ENCODE measurements at places on chromosomes 11 and 22. TPM values are rescaled to one million over a fixed set of nuclear protein-coding genes. Genes with fewer than 3 reads are reported as not detected.

DNA sequence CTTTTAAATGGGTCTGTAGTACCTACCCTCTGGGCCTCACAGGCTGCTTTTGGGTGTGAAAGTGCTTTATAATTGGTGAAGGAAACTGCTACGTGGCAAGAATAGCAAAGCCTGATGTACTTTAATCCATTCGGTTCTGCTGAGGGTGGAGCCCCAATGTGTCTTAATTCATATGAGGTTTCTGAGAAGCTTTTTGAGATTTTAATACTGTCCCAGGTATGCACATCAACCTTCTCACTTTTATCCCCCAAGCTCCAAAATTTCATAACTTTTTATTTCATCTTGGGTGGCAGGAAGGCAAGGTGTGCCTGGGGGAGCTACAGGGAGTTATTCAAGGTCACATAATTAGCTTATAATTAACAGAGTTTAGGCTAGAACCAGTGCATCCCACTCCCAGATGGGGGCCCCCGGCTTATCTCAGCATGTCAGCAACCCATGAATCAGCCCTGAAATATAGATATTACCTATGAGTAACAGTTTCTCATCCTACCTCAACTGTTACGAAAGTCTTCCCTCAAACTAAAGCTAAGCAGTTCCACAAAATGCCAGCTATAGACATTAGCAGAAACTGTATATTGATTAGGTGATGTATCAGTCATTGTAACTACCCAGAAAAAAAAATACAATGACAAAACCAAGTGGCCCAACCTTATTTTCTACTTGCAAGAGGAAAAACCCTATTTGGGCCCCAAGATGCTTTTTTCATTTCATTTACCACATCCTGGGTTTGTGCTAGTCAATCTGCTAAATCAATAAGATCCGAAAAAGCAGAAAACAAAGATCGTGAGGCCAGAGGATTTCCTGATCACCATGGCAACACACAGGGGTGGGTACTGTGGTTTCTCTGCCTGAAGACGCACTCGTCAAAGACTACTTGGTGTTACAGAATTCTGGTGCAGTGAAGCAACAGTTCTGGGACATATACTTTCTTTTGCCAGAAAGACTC is 26.7 kb downstream of the CD44 start:
- DNase-seq: no peak
- peak overlapping the region; percentile 96 for H3K27ac ChIP-seq
- H3K27me3 ChIP-seq: no peaks in the 10 kb centered on the region

DNA sequence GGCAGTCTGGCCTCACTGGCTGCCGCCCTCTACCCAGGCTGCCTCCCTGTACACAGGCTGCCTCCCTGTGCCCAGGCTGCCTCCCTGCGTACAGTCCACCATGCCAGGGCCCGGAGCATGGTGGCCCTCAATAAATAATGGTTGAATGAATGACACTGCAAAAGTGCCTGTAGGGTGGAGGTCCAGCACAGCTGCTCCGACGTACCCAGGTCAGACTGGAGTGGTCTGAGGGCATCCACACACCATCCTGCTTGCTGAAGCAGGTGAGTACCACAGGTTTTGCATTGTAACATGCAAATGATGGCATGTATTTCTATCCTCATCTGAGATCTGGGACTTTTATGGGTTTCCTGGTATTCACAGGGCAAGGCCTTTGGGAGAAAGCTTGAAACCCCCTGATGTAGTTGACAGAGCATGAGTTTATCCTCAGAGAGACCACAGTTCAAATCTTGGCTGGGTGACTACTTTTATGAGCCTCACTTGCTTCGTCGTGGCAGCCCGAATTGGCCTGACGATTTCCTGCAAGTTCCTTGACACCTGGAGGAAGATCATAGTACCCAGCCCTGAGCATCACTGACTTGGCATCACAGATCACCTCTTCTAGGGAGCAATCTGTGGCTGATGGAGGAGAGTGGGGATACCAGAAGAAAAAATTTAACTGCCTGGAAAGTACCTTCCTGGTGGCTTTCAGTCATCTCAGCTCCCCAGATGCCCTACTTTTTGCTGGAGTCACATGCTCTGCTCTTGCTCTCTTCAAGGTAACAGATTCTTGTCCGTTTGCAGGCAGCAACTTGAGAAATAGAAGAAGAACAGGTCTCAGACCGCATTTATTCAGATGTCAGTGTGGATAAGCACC is 16.0 kb upstream of the CYB5R3 start:
- H3K4me3 ChIP-seq: no peak overlapping the region
- no peak for DNase-seq
- no peaks in the 10 kb centered on the region for H3K27me3 ChIP-seq
- peaks cover 5% of the 10 kb centered on the region for H3K4me1 ChIP-seq
- H3K27ac ChIP-seq: no peak overlapping the region

- peaks cover 17% of the 10 kb centered on the region for H3K4me1 ChIP-seq
- no peaks in the 10 kb centered on the region for H3K27me3 ChIP-seq
- DNase-seq: no peak
Measured at GRCh38 chr22:28899199-28899853, 16.0 kb downstream of the ZNRF3 start.

DNA sequence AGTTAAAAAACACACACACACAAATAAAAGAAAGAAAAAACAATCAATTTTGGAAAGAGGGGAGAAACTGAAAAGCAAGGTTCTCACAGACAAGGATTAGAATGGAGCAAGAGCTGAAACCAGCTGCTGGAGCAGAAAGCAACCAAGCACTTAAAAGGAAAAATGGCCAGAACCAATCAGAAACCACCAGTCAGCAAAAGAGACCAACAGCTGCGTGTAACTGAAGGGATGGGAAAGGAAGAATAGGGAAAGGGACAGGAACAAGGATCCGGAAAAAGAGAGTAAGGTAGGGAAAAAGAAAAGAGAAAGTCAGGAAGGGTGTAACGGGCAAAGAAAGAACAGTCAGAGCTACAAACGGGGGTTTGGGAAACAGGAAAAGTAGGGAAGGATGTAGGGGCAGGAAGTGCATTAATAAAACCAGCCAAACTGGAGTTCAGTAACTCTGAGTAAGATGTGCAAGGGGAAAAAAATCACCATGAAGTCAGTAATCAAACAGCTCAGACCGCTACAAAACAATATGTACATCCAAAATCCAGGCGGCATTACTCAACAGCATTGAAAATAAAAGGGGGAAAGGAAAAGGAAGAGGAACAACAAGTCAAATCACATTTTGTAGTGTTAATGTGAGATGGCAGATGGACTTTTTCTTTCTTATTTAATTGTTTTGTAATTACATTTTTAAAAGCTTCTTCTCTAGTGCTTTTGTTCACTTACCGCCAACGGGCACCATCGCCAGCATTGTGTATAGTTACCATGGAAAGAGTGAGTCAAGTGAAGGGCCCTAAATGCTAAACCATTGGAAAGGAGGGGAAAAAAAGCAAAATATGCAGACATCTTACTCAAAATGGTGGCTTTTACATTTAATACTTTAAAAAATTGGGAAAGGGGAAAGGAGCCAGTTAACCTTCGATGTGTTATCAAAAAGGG is 49.2 kb downstream of the APOL5 start:
- peak overlapping the region; percentile 66 for H3K27ac ChIP-seq
- no peaks in the 10 kb centered on the region for H3K27me3 ChIP-seq
- DNase-seq: no peak
- peak overlapping the region; percentile 39 for H3K4me3 ChIP-seq

GRCh38 chr11:64712430-64713015 is 10.5 kb downstream of the NRXN2 start:
- no peaks in the 10 kb centered on the region for H3K36me3 ChIP-seq
- DNase-seq: no peak
- no peak overlapping the region for H3K4me3 ChIP-seq
- no peak overlapping the region for H3K27ac ChIP-seq

- no peak for DNase-seq
- no peak overlapping the region for H3K4me3 ChIP-seq
- no peaks in the 10 kb centered on the region for H3K27me3 ChIP-seq
- peaks cover 20% of the 10 kb centered on the region for H3K36me3 ChIP-seq
- H3K4me1 ChIP-seq: peaks cover 16% of the 10 kb centered on the region
Measured at GRCh38 chr11:8745431-8746253, 63.0 kb downstream of the RPL27A start.

GRCh38 chr11:81220146-81220895 is 1513.3 kb downstream of the FAM181B start:
- DNase-seq: no peak
- H3K4me1 ChIP-seq: no peaks in the 10 kb centered on the region
- no peaks in the 10 kb centered on the region for H3K36me3 ChIP-seq
- H3K4me3 ChIP-seq: no peak overlapping the region
- no peaks in the 10 kb centered on the region for H3K27me3 ChIP-seq

- no peak for DNase-seq
- no peaks in the 10 kb centered on the region for H3K4me1 ChIP-seq
- no peak overlapping the region for H3K4me3 ChIP-seq
- peaks cover 5% of the 10 kb centered on the region for H3K36me3 ChIP-seq
- no peak overlapping the region for H3K27ac ChIP-seq
Measured at GRCh38 chr11:71181566-71181965, 70.8 kb downstream of the SHANK2 start.

DNA sequence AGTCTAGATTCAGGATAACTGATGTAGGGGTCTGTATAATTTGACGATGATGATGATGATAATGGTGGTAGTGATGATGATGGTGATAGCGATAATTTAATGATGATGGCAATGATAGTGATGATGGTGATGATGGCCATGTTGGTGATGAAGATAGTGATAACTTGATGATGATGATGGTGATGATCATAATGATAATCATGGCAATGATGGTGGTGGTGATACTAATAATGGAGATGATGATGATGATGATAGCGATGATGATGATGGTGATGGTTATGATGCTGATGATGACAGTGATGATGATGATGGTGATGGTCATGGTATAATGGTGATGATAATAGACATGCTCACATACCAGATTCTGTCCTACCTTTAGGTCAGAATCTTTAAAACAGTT is 66.2 kb upstream of the SEZ6L start:
- no peak overlapping the region for H3K4me3 ChIP-seq
- no peak for DNase-seq
- H3K4me1 ChIP-seq: no peaks in the 10 kb centered on the region
- no peak overlapping the region for H3K27ac ChIP-seq
- no peaks in the 10 kb centered on the region for H3K36me3 ChIP-seq

DNA sequence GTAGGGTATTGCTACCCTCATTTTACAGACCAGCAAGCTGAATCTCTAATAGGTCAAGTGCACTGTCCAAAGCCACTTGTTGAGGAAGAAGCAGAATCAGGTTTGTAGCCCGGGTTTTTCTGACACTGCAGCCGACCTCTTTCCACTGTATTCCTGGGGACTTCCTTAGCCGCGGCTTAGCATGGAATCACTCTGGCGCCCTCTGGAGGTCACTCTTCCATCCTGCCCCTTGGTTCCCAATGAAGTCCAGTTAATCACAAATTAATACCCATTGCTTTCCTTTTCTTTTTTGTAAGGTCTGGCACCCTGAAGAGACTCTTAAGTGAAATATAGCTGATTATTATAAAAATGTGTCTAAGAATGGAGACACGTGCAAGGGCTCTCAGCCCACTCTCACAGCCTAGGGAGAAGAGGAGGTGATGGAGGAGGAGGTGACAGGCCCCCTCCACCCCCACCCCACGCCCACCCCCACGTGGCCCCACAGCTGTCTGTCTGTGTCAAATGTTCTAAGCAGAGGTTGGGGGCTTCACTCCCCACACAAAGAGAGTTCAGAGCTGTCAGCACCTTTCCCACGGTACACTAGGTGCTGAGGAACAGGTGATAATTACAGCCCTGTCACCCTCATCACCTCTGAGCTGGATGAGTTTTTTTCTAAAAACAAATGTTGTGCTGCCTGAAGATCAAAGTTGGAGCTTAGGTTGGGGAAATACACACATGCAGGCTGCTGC is 57.7 kb upstream of the DRD2 start:
- peaks cover 60% of the 10 kb centered on the region for H3K27me3 ChIP-seq
- peak; percentile 91 for DNase-seq
- H3K36me3 ChIP-seq: no peaks in the 10 kb centered on the region
- H3K4me1 ChIP-seq: peaks cover 16% of the 10 kb centered on the region
- H3K4me3 ChIP-seq: no peak overlapping the region
- no peak overlapping the region for H3K27ac ChIP-seq

GRCh38 chr11:63915961-63916836 is 765 bp downstream of the RCOR2 start:
- H3K36me3 ChIP-seq: no peaks in the 10 kb centered on the region
- H3K4me1 ChIP-seq: peaks cover 18% of the 10 kb centered on the region
- H3K27ac ChIP-seq: no peak overlapping the region
- H3K4me3 ChIP-seq: peak overlapping the region; percentile 80
- no peaks in the 10 kb centered on the region for H3K27me3 ChIP-seq
- no peak for DNase-seq

DNA sequence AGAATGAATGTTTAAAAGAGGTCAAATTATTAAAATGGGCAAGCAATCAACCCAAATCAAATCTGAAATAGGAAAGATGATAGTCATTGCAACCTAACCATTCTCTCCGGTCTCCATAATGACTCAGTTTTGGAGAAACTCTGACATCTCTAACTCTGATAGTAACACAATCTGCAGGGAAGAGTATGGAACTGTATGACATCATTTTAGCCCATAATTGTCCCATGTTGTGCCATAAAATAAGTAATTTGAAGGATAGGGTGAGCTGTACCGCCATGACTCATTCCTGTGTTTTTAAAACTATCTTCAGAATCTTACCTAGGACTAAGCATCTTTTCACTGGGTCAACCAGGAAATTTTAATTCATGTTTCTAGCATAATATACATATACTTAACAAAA is 350.8 kb downstream of the DLG2 start:
- no peak overlapping the region for H3K27ac ChIP-seq
- no peak overlapping the region for H3K4me3 ChIP-seq
- DNase-seq: no peak
- H3K27me3 ChIP-seq: no peaks in the 10 kb centered on the region
- H3K4me1 ChIP-seq: no peaks in the 10 kb centered on the region

GRCh38 chr11:66336234-66337102 is at the start of gene RIN1:
Gene RIN1, minus strand, starts transcription at chr11:66336434. Its CDS starts 32 bp downstream, at chr11:66336402.
- H3K27ac ChIP-seq: peak within 1 kb of the TSS; percentile 100
- H3K4me1 ChIP-seq: peaks cover 39% of the 10 kb centered on the region
- H3K4me3 ChIP-seq: peak within 1 kb of the TSS; percentile 99
- H3K36me3 ChIP-seq: peaks cover 12% of the 10 kb centered on the region
- peak; percentile 94 for DNase-seq
- no peaks in the 10 kb centered on the region for H3K27me3 ChIP-seq

DNA sequence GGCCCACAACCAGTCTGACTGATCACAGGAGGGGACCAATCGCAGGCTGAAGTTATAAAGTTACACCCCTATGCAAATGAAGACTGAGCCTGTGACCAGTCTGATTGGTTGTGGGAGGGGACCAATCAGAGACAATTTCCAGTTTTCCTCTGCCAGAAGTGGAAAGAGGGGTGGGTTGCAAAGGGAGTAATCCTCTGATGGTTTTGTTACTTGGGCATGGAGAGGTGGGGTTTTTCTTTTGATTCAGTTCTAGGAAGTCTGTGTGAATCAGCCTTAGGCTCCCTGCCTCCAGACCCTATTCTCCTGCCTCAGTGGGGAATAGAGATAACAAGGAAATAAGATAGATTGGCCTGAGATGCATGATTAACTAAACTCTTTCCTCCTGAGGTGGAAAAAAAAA is 9.9 kb downstream of the OR6M1 start:
- no peak overlapping the region for H3K4me3 ChIP-seq
- DNase-seq: no peak
- H3K27ac ChIP-seq: no peak overlapping the region
- no peaks in the 10 kb centered on the region for H3K36me3 ChIP-seq
- no peaks in the 10 kb centered on the region for H3K4me1 ChIP-seq

The TH gene
- 0.89 TPM for total RNA-seq

The PRR33 gene
- total RNA-seq: not detected

The SAA2 gene
- not detected for total RNA-seq

The MAPK8IP1 gene
- total RNA-seq: 10.1 TPM

The SPON1 gene
- 0.05 TPM for total RNA-seq

The KRTAP5-7 gene
- total RNA-seq: not detected

The ANGPTL5 gene
- 2.4 TPM for total RNA-seq

The IL18 gene
- total RNA-seq: 0.68 TPM

The RIBC2 gene
- total RNA-seq: 0.56 TPM
